ENCODE measurements at places on chromosomes 7 and 10.
A peak's percentile ranks its signal among the peaks of the same experiment; 100 is the strongest.

- no peak for DNase-seq
Observed at GRCh38 chr7:99255463-99255862, 17.2 kb upstream of the MYH16 start.

GRCh38 chr10:70984986-70985722 lies 96.8 kb upstream of the PCBD1 start:
- peak; percentile 16 for DNase-seq

- no peak for DNase-seq
Observed at GRCh38 chr7:151981223-151981622, 25.0 kb downstream of the GALNTL5 start.

GRCh38 chr7:78563191-78563590 lies 764.6 kb downstream of the PHTF2 start:
- no peak for DNase-seq

- no peak for DNase-seq
Observed at GRCh38 chr10:129525401-129525801, 58.4 kb downstream of the MGMT start.

- no peak for DNase-seq
Observed at GRCh38 chr10:77877441-77878344, 48.9 kb downstream of the DLG5 start.

Data from HAP-1 (cell line).